ENCODE measurements at places on chromosomes 4 and X.

- no peak for DNase-seq
Measured at GRCh38 chr4:158428242-158428641, 93.4 kb upstream of the RXFP1 start.

DNA sequence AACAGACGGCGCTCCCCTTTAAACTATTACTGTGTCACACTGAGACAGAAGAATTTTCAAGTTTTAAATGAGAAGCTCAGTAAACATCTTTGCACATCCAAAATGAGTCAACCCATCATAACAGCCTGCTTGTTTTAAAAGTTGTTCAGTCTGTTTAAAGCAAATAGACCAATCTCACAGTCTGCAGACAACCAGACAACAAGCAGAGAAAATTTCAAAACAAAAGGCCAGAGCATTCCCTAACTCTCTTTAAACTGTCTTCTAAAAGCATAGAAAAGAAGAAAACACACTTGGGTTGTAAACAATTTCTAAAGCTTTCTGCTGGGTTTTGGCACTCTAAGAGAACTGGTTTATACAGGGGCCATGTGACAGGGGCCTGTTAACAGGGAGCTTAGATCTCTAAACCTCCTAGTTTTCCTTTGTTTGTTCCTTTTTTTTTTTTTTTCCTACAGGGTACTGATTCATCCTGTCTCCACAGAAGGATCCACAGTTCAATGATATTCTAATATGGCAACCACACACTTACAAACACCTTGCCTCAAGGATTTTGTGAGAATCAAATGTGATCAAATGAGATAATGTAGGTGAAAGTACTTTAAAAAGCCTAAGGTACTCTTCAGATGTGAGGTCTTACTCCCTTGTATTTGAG, 100.8 kb upstream of the MAML3 start:
- DNase-seq: no peak

DNA sequence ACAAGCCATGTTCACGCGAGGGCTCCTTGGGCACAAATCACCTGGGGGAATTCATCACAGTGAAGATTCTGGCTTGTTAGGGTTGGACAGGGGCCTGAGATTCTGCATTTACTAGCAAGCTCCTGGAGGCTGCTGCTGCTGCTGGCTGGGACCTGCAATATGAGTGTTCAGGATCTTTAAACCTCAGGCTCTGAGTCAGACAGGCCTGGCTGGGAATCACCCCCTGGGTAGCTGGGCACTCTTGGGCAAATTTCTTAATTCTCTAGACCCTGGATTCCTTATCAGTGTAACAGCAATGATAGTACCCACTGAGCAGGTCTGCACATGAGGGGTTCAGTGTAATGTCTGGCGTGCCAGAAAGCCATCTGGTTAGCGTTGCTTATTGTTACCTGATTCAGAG, 101.5 kb downstream of the DHX15 start:
- no peak for DNase-seq

DNA sequence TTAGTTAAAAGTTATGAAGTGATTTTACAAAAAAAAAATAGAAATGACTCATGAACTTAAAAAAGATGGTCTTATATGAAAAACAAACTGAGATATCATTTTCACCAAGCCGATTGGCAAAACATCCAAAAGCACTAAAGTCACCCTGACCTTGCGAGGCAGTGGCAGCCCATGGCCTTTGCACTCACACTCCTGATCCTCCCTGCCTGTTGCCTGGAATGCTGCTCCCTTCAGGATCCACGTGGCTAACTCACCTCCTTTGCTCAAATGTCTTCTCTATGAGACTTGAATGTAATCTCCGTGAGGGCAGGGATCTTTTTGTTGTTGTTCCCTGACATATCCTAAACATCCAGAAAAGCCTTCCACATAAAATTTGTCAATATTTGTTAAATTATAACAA, 106.4 kb downstream of the RAPGEF2 start:
- no peak for DNase-seq

- no peak for DNase-seq
Measured at GRCh38 chr4:78621395-78621794, 69.8 kb downstream of the ANXA3 start.

- DNase-seq: no peak
Measured at GRCh38 chr4:20764366-20764992, 64.2 kb downstream of the PACRGL start.

DNA sequence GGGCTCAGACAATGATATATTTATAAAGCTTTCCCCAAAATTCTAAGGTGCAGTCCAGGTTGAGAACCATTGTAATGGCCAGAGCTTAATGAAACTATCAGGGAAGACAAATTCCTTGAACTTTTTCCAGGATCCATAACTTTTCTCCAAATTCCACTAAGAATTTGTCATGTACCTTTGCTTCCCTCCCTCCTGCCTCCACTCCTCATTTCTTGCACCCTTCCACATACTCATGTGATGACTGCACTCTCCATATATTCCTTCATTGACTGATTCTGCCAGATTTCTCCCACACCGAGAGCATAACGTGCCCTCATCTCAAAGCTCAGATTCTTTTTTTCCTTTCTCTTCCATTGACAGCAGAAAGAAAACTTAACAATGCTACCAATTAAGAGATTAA, 20.9 kb upstream of the AMELX start:
- DNase-seq: no peak

DNA sequence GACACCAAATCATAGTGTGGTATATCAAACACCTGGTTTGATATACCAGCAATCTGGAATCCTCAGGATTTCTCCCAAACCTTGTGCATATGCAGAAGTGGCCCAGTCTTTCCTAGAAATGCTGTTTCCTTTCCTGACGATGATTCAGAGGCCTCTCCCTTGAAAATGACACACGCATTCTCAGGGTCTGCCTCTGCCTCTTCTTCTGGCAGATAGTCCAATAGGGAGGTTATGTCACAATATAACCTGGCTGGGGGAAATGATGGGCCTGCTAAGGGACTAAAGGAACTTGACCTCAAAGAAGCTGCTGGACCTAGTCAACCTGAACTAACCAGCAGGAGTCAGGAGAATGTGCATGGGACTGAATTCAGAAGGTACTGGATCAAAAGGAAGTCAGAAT, 435.2 kb downstream of the IDS start:
- no peak for DNase-seq

DNA sequence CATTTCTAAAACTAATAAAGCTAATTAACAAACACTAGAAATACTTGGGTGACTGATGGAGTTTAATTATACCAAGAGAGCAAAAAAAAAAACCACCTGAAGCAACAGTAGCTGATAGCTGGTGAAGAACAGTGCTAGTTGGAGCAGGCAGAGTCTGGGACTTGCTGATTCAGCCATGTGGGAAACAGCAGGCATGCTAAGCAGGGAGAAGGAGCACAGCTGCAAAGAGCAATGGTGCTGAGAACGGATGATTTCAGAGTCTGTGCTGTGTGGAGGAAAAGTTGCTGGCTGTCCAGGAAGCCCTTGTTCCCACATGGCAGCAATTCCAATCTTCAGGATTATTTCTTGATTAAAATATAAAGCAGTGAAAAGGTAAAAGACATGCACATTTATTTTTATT, 68.8 kb downstream of the NPY1R start:
- DNase-seq: no peak

GRCh38 chr4:52052475-52052780, 1.3 kb downstream of the SPATA18 start:
- no peak for DNase-seq

GRCh38 chrX:44244008-44244407, 99.5 kb downstream of the EFHC2 start:
- DNase-seq: peak; percentile 44

- no peak for DNase-seq
Measured at GRCh38 chrX:24466025-24466424, 939 bp downstream of the PDK3 start.

DNA sequence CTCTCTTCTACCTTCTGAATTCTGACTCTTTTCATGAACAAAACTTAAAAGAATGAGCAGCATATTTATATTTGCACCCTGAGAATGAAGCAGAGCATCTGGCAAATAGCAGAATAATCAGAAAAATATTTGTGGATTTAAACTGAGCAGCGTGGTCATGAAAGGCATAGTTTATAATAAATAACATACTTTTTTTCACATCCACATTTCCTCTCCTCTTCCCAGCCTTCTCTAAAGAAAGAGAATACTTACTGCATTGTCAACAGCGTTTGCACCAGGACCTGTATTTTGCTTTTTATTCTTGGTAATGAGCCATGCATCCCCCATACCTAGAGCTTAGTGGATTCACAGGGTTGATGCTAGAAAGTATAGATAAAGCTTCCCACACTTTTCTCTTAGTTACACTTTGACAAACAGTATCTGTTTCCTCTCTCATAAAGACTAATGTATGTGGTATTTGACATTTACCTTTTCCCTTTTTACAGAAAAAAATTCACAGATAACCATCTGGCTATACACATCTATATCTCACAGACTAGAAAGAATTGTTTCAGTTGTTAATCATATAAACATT, 131.5 kb downstream of the PRSS12 start:
- DNase-seq: no peak

DNA sequence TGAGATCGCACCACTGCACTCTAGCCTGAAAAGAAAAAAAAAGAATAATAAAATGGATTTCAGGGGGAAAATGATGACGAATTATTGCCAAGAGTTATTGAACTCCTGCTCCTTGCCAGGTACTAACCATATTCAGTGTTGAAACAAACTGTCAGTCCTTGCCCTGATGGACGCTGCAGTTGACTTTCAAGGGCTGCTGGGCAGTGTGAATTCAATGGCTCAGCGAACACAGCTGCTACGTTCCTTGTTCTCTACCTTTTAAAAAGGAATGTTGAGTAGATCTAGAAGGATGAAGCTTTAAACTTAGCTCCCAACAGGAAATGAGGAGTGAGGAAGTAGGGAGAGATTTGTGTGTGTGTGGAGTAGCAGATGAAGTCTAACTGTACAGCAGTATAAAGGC, 2.7 kb downstream of the LIMCH1 start:
- DNase-seq: no peak

DNA sequence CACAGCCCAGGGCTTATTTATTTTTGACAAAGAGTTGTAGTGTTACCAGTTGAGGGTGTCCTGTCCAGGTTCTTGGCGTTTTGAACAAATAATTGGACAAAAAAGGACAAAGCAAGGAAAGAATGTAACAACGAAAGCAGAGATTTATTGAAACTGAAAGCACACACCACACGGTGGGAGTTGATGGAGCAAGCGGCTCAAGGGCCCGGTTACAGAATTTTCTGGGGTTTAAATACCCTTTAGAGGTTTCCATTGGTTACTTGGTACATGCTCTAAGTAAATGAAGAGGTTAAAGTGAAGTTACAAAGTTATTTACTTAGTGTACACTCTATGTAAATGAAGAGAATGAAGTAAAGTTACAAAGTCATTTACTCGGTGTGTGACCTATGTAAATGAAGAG, 27.8 kb upstream of the OPHN1 start:
- no peak for DNase-seq

- DNase-seq: peak; percentile 86
Measured at GRCh38 chr4:183986971-183987946, 82.2 kb downstream of the STOX2 start.

DNA sequence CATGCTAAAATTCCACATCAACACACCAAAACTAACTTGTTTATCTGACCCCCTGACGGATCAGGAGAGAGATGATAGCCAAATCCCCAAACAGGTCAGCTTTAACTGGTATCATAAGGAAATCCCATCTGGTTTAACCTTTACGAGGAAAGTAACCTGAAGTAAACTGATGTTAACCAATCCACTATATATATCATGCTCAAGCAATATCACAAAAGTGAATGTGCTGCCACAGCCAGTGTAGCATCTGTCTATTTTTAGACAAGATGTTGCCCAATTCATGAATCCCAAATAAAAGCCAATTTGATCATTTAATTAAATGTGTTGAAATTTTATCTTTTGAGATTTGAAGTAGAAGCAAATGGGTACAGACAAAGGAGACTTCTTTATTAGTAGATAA, 44.5 kb downstream of the EGF start:
- no peak for DNase-seq

DNA sequence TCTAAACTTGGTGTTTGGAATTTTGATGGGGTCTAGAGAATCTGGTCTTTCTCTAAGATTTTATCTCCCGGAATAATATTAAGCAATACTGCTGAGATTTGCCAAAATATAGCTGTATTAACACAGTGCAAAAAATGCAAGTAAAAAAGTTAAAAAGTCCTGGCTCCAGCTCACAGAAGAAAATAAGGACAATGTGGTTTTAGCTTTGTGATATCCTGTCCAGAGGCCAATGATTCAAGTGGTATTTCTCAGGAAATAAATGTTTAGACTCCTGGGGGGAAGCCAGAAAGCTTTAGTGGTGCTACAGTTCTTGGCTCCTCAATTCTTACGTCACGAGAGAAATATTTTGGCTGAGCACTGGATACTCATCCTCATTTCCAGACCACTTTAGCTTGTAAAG, 40.9 kb upstream of the IL13RA2 start:
- DNase-seq: no peak

- no peak for DNase-seq
Measured at GRCh38 chr4:1502976-1503375, 96.7 kb upstream of the NKX1-1 start.

DNA sequence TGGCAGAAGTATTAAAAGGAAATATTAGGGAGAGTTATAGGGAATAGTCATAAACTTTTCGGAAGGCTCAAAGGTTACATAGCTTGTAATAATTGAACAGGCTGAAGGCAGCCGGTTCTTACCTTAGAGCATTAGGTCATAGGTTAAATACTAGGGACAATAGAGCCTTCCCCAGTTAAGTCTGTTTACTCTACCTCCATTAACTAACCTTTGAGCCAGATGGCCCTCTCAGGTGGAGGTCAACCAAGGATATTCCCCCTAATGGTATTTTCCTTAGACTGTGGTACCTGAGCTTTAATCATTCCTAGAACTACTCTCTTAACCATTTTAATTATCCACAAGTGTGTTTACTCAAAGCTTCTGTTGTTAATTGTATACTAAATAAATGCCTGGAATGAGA, 920.9 kb upstream of the PABPC4L start:
- DNase-seq: no peak

- DNase-seq: no peak
Measured at GRCh38 chrX:44989995-44990770, 117.2 kb downstream of the KDM6A start.

DNA sequence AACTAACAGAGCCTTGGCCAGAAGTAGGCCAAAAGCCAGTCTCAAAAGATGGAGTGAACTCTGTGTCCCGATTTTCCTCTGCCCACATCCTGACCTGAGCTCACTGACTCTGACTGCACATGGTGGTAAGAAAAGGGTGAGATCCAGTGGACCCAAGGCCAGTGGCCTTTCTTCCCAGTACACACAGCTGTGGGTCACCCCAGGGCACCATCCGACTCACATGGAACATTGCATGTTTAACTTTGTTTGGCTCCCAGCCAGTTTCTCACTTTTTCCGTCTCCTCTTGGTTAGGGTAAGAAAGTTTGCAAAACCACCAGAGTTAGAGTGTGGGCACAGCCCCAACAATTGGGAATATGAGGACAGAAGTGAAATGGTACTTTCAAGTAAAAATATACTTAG, 69.8 kb downstream of the GAB1 start:
- no peak for DNase-seq
